Activated T-cell treated with anti-CD3 and anti-CD28 coated beads for 1 hour (primary cell): ENCODE measurements at places on chromosomes 11 and 22.

DNA sequence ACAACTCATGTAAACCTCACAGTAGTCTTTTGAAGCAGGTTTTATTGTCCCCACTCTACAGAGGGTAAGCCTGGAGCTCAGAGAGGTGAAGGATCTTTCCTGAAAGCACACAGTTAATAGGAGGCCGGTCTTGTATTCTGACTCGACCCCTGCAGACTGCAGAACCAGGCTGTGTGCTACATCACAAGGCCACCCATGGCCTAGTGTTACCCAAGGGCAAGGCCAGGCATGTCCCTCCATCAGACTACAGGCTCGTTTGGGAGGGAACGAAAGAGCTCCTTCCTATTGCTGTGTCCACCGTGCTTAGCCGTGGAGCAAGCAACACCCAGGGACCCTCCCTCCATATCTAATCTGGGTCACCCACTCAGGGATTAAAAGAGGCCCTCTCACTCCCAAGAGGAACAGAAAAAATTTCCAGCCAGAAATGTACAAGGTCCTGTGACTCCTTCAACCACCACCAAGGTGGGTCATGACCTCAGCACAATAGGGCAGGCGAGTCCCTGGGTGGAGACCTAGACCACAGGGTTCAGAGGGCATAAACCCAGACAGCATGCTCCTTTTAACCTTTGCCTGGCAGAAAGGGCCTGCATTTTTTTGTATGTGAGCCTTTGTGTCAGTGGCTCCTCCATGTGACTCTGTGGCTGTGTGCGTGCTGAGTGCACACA is 6.3 kb upstream of the SMIM35 start:
- DNase-seq: no peak

DNA sequence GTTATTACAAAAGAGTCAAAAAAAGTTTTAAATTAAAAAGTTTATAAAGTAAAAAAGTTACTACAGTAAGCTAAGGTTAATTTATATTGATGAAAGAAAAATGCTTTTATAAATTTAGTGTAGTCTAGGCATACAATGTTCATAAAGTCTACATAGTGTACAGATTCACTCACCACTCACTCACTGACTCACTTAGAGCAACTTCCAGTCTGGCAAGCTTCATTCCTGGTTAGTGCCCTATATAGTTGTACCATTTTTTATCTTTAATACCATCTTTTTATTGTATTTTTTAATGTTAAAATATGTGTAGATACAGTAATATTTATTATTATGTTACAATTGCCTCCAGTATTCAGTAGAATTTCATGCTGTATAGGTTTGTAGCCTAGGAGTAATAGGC is 2.6 kb upstream of the MMP10 start:
- no peak for DNase-seq

GRCh38 chr11:64710418-64711137 is 12.4 kb downstream of the NRXN2 start:
- no peak for DNase-seq

- DNase-seq: no peak
Measured at GRCh38 chr11:119441898-119442243, 18.9 kb upstream of the THY1 start.

GRCh38 chr11:67044496-67044895 is 12.2 kb upstream of the RHOD start:
- DNase-seq: no peak
